ENCODE measurements at places on chromosomes 3 and 15.

DNA sequence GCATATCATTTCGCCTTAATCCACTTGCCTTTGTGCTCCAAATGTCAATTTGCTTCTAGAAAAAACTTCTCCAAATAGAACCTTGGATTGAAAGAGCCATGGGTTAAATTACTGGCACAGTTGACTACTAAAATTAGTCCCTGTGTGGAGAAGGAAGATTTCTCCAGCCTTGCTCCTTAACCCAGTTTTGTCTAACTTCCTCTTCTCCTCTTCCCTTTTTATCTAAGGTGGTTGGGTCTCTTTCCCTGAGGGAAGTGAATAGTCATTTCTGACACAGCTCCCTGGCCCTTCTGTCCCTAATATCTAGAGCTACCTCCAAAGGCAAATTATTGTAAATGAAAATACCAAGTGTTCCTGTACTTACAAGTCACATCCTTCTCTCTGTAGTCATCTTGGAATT is 527.9 kb upstream of the TBL1XR1 start:
- DNase-seq: no peak

GRCh38 chr3:123480428-123480827 is 31.5 kb upstream of the ADCY5 start:
- no peak for DNase-seq

- DNase-seq: no peak
Measured at GRCh38 chr3:102124704-102125103, 275.4 kb downstream of the NFKBIZ start.

- DNase-seq: no peak
Measured at GRCh38 chr15:83694536-83694935, 40.6 kb downstream of the ADAMTSL3 start.

- DNase-seq: no peak
Measured at GRCh38 chr3:50164984-50165909, 10.1 kb downstream of the SEMA3F start.

DNA sequence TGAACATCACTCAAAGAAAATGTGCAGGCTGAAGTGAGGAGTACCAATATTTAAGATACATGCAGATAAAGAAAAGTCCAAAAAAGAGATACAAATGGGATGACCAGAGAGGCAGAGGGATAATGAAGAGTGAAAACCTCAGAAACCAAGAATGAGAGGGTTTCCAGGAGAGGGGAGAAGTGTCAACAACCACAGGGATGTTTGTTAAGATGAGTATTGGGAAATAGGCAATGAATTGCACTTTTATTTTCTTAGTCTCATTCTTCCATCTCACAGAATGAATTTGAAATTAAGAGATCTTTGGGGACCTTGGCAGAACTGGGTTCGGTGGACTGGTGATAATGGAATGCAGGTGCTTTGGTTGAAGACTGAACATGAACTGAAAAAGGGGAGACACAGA is 102.5 kb downstream of the ECT2 start:
- no peak for DNase-seq

DNA sequence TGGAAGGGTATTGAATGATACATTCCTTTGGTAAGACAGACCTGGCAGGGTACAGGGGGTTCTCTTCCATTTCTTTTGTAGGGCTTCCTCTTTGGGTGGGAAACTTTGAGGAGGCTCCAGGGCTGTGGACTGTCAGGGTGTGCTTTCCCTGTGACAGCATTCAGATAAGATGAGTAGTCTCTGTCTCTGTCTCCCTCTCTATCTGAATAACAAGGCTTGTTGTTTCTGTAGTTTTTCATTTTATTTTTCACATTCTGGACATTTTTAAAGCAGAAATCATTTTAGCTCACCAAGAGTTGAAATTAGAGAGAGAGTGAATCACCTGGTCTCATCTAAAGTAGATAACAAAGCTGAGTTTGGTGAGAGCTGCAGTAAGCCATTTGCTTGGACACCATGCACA is 100.8 kb upstream of the TPM1 start:
- no peak for DNase-seq

DNA sequence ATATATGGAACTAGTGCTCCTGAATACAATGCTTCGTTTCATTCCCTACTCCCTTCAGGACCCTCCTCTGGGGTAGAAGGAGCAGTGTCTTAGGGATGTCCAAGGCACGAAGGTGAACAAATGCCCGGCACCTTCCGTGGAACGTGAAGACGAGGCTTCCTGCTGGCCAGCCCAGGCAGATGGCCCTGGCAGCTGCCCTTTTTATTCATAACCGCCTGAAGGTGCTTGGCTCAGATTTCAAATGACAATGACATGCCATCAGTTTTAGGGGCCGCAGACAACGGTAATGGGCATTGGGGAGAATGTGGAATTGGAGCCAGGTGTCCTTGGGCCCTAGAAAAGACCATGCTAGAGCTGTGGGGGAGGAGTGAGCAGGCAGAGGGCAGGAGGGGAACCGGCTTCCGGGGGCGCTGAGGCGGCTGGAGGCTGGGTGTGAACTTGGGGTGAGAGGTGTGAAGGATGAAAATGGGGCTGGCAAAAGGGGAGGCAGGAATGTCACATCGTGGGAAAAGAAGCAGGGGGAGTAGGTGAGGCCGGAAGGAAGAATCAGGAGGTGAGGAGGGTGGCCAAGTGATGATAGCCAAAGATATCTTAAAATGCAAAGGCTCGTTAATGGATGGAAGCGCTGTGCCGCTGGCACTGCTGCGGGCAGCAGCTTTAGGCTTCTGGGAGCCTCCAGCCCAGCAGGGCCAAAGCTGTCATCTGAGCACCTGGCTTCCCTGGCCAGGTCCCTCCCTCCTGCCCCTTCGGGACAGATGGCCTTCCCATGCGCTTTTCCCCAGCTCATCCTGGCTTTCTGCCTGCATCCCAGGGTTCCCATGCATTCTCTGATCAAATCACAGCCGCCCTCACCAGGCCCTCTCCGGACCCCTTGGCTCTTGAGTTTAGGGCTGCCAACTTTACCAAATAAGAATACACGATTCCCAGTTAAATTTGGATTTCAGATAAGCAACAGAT is 93.7 kb downstream of the TMEM266 start:
- DNase-seq: no peak

GRCh38 chr15:47778263-47778770 is 61.0 kb downstream of the SEMA6D start:
- DNase-seq: no peak

- DNase-seq: peak; percentile 14
Measured at GRCh38 chr15:100111125-100112060, 230.4 kb downstream of the ADAMTS17 start.

- DNase-seq: no peak
Measured at GRCh38 chr3:129582799-129583198, 23.7 kb downstream of the PLXND1 start.

- DNase-seq: no peak
Measured at GRCh38 chr3:217948-218347, 21.4 kb downstream of the CHL1 start.

GRCh38 chr3:119937229-119937628 is 155.3 kb downstream of the NR1I2 start:
- peak; percentile 26 for DNase-seq

- DNase-seq: no peak
Measured at GRCh38 chr3:54670201-54671000, 257.5 kb downstream of the LRTM1 start.

DNA sequence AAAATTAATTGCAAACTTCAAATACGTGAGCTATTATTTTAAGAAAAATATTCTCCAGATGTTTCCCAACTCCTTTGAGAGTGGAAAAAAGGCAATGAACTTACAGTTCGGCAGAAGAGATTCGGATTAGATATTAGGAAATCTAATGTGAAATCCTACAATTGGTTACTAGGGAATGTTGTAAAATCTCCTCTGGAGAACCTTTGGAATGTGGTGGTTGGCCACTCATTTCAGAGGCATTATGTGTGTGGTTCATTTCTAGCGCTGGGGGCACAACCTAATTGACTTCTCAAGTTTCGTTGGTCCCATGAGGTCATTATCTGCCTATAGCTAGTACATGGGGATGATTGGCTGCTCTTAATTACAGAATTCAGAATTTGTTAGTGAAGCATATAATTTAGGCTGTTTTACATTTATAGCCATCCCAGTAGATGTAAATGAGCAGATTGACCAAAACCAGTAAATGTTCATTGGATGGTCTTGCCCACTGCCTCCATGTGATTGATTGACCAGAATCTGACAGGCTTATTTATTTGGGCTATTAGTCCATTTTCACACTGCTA is 34.6 kb upstream of the CMSS1 start:
- no peak for DNase-seq

- DNase-seq: no peak
Measured at GRCh38 chr3:56812754-56813652, 11.3 kb upstream of the ARHGEF3 start.

DNA sequence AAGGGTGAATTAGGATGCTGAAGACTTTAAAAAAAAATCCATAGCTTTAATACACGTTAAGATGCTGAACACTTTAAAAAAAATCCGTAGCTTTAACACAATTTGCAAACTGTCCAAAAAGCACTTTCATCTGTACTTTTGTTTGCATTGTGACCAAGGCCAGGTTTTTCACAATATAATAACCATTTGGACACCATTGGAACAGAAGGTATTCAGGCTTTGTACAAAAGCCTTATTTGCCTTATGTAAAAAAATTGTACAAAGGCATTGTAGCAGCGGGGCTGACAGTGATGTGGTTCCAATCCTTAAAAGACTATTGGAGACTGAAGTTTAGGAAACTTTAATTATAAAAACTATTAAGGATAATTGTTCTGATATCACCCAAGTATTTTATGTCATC is 15.2 kb upstream of the ICE2 start:
- DNase-seq: no peak

DNA sequence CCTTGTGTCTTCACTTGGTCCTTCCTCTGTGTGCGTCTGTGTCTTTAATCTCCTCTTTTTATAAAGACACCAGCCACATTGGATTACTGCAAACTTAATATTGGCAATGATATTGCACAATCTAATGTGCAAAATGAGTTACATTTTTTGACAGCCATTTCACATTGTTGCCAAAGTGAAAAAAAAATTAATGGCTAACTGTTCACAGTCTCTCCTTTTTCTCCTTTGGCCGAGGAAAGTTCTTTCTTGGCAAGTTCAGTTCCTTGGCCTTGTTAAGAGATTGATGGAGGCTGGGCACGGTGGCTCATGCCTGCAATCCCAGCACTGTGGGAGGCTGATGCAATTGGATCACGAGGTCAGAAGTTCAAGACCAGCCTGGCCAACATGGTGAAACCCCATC is 62.2 kb upstream of the ZNF280D start:
- no peak for DNase-seq

GRCh38 chr15:52228921-52229320 is 37.7 kb upstream of the GNB5 start:
- DNase-seq: no peak

- no peak for DNase-seq
Measured at GRCh38 chr3:150299201-150299600, 108.9 kb upstream of the TSC22D2 start.

- DNase-seq: no peak
Measured at GRCh38 chr3:42071904-42072812, 19.0 kb upstream of the TRAK1 start.

DNA sequence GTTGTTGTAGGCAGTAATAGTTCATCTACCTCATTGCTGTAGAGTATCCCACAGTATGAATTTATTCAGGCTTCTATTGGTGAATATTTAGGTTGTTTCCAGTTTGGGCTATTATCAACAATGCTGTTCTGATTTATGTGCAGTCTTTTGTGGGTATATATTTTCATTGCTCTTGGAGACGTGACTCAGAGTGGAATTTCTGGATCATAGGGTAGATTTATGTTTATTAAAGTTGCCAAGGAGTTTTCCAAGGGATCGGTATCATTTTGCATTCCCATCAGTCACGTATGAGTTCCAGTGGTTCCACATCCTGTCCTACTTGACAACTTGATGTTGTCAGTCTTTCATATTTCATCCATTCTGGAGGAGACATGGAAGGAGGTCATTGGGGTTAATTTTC is 8.4 kb upstream of the HRH1 start:
- DNase-seq: no peak

DNA sequence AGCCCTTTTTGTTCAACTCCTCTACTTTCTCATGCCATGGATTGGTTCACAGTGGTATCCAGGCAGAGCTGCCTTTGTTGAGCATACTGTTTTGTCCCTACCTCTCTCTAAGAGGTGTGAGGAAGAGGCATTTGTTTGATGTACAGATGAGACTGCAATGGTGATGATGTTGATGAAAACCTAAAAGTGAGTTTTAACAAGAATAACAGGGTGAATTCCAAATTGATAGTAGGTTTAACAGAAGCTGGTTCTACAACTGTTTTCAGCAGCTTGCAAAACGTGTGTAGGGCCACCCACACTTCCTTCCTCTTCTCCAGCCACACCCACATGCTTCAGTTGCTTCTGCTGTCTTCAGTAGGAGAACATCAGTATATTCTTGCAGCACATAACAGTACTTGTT is 10.2 kb downstream of the SNRK start:
- DNase-seq: peak; percentile 82

DNA sequence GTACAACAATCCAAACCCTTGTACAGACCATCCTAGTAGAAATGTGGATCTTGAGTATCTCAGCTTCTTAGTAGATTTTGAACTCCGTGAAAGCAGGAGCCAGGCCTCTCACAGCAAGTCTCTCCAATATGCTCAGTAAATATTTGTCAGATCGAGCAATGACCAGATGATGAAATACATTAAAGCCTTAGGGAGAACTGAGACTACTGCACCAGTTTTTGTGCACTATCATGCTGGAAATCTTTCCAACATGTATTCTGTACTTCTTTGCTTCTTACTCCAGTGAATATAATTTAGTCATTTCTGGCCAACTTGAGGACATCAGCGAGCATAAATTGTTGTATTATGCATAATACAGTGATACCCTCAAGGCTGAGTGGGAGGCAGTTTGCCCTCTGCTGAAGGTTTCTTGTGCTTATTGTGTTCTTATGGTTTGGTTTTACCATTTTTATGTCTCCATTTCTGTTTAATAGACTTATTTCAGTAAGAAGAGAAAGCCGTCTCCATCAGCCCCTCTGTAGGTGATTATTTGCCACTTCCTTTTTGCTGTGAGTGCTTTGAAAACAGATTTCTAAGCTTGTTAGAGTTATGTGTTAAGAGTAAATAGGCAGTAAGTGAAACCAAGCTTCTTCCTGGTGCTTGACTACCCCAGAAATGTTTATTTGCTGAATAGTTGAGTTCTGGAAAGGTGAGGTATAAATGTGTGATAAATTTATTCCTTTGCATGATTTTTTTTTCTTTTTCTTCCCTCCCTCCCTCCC is 147.1 kb downstream of the PGPEP1L start:
- no peak for DNase-seq

DNA sequence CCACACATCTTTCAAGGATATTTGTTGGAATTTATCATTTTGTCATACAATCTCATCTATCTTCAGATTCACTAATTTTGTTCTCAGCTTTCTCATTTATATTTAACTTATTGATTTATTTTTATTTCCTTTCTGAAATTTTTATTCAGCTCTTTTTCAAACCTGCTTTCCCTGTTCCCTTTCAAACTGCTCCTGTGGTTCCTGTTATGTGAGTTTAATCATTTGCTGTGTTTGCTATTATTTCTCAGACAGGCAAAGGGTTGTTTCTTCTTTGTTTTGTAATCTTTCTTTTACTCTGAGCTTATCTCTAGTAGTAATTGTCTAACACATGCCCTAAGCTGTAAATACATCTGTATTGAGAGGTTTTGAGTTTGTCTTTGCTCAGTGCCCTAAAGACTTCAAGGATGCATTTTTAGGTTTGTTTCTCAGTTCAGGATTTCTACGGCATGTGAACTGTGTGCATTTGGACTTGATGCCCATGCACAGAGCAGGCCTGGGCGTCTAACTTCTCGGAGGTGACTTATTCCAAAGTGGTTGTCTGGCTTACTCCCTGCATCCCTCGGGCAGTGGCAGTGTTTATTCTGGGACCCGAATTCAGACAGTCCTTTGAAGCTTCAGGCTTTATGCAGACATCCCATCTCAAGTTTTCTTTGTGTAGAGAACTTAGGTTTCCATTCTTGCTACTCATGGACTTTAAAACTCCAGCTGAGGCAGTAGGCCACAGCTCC is 155.0 kb upstream of the TRIM42 start:
- no peak for DNase-seq

- DNase-seq: no peak
Measured at GRCh38 chr3:194407423-194407822, 8.4 kb upstream of the GP5 start.
